ENCODE measurements at places on chromosomes 12 and 14. TPM values are rescaled to one million over a fixed set of nuclear protein-coding genes. Genes with fewer than 3 reads are reported as not detected.

Gene EML1
- 92.9 TPM for total RNA-seq

Gene CCDC177
- total RNA-seq = 0.21 TPM

Gene CLEC7A
- 3.6 TPM for total RNA-seq

Gene ATXN2
- total RNA-seq = 51.4 TPM

Gene GPR84
- not detected for total RNA-seq

Gene ANKRD33
- total RNA-seq = not detected
